ENCODE measurements at places on chromosomes 3 and 15.

GRCh38 chr15:64842096-64842939 lies 603 bp downstream of the PLEKHO2 start:
- peak; percentile 39 for DNase-seq

DNA sequence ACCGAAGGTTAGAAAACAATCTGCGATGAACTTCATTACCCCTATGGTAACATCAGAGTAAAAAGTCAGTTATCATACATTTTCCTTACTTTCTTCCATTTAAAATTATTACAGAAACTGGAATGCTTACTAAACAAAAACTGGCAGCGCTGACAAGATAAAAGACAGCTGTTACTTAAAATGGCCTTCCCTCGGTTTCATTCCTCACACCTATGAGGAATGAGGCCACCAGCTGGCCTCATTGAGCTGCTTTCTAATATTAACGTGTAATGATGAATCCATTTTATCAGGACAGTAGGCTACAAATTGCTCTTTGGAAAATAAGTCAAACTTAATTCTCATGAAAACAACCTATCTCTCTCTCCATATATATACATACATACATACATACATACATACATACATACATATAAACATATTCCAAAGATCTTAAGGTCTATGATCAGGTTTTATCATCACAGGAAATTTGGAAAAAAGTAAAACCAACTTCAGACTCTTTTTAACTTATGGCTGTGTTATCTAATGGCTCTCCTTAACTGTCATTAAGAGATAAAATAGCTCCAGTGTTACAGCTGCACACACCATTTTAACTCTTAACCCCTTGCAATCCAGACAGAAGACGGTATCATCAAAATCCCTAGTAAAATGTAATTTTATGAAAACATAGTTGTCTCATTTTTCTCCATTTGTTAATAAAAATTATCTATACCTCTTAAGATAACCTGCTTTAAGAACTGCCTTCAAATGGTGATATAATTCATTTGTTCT lies 5.2 kb downstream of the CCNL1 start:
- DNase-seq, result no peak

GRCh38 chr3:181999314-181999713 lies 287.6 kb downstream of the SOX2 start:
- no peak for DNase-seq

GRCh38 chr15:99997112-99997651 lies 263.9 kb upstream of the LYSMD4 start:
- DNase-seq, result no peak

DNA sequence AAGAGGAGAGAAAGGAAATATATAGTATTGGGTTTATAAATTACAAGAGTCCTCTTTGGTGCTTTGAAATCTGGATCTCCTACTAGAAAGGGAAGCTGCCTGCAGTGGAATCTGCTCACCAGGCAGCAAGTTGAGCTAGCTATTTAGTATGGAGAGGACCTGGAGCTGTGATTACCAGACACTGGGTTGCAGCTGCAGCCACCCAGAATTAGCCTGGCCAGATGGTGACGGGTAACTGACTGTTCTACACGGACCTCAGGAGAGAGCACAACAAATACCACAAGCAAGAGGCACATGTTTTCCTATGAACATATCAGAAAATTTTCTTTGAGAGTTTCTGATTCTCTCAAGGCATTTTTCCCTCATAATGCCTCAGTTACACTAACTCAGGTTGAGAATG lies 46.5 kb downstream of the SYNPR start:
- no peak for DNase-seq

- DNase-seq, result no peak
These were observed 36.4 kb downstream of the ST8SIA2 start for GRCh38 chr15:92430069-92430440.

DNA sequence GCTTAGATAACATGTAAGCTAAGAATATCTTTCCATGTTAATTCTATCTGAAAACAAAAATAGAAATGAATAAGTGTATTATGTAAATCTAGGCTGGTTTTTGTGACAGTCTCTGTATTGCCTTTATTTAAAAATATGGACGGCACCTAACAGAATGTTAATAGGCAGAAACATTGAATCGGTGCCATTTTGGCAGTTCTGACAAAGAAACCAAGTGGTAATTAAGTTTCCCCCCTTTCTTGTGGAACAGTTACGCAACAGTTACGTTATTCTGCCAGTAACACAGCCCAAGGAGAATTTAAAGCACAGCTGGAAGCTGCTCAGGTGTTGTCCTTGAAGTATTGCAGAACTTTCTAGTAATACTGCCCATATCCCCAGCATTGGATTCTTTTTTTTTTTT lies 21.5 kb downstream of the LARS2 start:
- DNase-seq, result no peak

DNA sequence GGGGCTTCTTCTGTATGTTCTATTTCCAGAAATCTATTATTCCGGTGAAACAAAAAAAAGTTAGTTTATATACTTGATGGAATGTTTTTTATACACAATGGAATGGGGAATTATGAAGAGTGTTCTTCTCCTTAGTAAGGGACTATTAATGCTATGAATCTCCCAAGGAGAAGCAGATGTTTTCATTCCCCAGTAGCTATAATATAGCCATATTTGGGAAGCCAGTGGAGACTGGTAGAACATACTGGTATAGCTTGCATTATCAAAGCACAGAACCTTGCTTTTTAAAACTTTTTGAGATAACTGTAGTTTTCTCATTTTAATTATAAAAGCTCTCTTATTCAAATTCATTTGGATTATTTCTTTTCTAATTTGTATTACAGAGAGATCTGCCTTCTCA lies 38.3 kb downstream of the ADGRG7 start:
- DNase-seq, result no peak

DNA sequence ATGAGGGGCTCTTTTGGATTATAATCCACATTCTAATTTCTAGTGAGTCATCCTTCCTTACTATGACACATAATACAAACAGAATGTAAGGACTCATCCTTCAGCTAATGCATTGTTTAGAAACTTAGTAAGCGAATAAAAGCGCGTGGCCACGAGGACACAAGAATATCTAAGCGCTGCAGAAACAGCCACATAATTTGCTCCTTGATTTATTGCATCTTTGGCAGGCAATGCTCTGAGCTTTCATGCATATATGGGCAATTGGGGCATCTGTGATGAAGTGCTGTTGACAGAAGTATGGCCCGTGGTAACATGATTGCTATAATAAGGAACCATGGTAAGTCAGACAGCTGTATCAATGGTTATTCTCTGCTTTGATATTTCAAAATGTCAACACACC lies 191.3 kb upstream of the ZNF385D start:
- DNase-seq, result no peak

DNA sequence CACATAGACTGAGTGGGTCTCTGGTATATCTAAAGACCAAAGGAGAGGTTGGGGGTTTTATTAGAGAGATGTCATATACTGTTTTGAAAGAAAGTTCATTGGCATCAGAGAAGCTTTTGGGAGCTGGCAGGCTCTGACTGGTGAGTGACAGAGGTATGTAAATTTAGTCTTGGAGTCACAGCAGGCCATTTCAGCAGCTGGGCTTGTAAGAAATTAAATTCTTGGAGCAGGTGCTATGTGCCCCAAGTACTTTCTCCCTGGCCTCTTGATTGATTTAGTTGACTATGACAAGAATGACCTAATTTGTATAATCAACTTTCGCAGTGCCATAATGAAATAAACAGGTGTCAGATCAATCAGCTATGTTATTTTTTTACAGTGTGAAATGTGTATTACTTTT lies 47.8 kb upstream of the CDAN1 start:
- DNase-seq, result no peak

DNA sequence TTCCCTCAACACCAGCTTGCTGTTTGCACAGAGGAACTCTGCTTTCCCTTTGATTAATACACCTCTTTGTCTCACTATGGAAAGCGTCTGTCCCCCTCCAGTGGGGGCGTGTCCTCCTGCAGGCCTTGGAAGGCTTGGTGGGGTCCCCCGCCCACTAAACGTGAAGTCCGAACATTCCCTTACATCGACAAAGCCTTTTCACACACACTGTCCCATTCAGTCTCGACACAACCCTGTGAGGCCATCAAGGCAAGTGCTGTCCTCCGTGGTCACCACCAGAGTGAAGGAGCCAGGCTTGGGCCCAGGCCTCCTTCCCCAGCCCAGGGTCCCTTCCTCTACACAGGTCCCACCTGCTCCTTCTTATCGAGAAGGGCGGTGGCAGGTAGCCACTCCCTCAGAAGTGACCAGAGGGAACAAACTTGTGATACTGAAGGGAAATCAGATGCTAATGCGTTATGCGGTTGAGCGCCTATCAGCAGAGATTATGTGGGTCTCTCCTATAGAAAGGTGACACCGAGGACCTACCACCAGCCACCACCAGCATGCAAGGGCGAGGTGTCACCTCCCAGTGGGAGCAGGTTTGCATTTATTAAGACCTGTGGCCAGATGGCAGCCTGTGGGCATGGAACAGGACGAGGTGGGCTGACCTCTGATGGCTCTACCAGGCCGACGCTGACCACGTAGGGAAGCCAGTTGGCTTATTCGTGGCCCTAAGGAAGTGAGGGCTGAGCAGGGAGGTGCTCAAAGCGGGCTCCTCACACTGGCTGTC lies 6.6 kb downstream of the NRROS start:
- DNase-seq, result no peak

- no peak for DNase-seq
These were observed 307.3 kb downstream of the ZIC4 start for GRCh38 chr3:147099076-147099475.

- DNase-seq, result peak; percentile 57
These were observed 566 bp downstream of the HMCES start for GRCh38 chr3:129278966-129279906.

GRCh38 chr3:172003146-172003545 lies 36.2 kb upstream of the FNDC3B start:
- no peak for DNase-seq

DNA sequence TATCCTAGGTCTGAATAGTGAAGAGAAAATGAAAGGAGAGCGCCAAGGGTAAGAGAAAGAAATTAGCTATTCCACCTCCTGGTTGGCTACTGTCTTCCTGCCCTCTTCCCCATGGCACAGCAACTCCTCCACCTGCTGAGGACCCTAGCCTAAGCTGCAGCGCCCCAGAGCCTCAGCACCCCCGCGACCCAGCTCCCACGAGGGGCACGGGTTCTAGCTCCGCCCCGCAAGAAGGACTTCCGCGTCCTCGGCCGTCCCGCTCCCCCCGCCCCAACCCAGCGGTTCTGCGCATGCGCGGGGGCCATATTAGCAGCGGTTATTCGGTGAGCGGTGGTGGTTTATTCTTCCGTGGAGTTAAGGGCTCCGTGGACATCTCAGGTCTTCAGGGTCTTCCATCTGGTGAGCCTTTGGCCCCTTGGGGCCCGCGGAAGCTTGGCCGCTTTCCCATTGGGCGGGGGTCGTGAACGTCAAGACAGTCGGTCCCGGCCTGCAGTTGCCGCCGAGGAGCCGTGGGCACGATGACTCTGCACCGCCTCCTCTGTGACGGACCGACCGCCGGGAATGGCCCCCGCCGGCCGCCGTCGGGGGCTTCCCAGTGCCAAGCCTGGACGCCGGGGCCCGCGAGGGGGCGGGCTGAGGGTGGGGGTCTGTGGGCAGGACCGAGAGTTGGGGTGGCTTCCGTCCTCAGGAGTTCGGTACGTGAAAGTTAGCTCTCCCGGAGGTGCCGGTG lies at the start of gene PSMA4:
Gene PSMA4 (plus strand): TSS at position 304 of the 730 bp plus-strand sequence. CDS start 1,484 bp downstream, outside the sequence.
- peak; percentile 92 for DNase-seq

DNA sequence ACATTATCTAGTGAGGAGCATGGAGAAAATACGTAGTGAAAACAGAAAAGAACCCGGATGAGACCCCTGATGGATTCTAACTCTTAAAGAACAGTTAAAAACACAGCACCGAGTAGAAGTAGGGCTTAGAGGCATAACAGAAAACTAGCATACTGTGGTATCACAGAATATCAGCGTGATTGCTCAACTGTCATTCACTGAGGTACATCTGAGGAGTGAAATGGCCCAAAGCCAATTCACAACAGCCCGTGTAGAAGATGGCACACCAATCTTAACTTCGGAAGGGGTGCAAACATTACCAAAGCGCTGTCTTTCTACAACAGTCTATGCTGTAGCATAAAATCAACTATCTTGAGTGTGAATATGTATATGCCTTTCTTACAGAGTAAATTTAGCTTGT lies 1.8 kb downstream of the CLASP2 start:
- no peak for DNase-seq

GRCh38 chr3:10974131-10974530 lies 18.4 kb upstream of the SLC6A1 start:
- no peak for DNase-seq

DNA sequence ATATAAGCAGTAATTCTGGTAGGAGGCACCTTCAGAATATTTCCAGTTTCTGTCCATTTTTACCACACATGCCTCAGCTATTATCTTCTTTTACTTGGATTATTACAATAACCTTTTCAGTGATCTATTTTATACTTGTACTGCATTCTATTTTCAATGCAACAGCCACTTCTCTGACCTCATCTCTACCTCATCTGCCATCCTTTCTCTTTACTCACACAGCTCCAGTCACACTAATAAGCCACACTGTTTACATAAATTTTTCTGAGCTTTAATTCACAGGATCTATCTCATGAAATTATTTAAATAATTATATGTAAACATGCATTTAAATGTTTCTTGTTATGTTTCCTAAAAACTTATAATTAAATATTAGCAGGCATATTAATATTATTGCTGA lies 47.3 kb upstream of the BCHE start:
- DNase-seq, result no peak

DNA sequence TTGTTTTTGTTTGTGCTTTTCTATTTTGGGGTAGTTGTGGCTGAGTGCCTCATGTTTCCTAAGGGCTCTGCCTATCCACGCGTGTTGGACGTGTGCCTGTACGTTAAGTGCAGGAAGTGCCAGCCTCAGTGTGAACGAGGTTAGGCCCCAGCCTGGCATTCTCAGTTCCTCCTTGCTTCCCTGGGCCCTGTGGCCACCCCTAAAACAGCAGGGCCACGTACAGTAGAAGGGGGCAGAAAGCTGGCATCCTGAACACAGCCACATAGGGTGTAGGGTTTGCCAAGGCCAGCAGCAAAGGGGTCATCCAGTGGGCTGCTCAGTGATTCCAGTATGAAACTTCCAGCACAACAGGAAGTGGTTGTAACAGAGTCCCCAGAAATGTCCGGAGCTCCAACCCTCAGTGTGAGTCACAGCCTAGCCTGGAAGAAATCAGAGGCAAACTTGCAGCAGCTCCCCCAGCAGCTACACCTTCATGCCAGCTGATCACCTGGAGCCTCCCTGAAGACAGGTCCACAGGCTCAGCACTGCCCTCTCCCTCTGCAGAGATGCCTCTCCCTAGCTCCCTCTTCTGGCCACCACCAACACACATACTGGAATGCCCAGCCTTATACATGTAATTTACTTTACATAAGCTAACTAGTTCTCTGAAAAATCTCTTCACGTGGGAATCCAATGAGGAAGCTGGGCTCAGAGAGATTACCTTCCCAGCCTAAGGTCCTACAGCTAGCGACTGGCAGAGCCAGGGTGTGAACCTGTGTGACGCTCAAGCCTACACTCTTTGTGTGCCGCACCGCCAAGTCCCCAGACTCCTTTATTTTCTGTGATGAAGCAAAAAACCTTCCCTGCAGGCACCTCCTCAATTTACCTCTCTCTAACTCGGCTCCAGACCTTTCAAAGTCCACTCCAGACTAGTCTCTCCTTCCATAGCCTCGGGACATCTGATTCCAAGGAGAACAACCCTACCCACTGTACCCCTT lies 26.6 kb downstream of the ILDR1 start:
- peak; percentile 41 for DNase-seq

Measured in CD4-positive, alpha-beta T cell treated with Interleukin-12 subunit alpha and Interleukin-12 subunit beta, for 1 hour (primary cell).